ENCODE measurements at places on chromosomes 6 and 20.

- DNase-seq = no peak
Measured at GRCh38 chr6:55210952-55211351, 36.6 kb downstream of the HCRTR2 start.

- DNase-seq = no peak
Measured at GRCh38 chr6:43715056-43715788, 27.6 kb upstream of the MRPS18A start.

DNA sequence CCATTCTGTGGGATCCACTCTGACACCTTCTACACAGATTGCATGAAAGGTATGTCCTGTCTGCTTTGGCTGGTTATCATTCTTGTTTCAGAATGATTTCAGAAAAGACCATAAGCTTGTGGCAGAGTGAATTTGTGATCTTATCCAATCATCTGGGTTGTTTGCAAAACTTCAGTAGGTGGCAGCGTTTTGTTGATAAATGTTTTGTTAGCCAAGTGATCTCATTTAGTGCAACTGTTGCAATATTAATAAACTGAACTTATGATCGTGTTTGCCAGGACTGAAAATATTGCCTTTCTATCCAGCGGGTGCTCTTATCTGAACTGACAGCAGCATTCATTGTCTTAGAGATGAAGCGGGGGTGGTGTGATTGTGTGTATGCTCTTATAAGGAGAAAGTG lies 613.2 kb upstream of the NOX3 start:
- no peak for DNase-seq

DNA sequence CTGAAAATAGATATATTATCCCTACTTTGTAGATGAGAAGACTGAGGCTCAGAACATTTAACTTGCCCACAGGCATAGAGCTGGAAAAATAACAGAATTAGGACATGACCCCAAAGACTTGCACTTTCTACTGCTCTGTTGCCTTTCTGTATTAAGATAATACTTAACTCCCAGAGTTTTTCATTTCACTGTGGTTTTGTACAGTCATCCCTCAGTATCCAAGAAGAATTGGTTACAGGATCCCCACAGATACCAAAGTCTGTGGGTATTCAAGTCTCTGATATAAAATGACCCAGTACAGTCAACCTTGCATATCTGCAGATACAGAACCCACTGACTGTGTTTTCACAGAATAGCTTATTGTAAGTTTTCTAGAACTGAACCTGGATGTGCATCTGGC lies 16.8 kb downstream of the MRS2 start:
- no peak for DNase-seq

DNA sequence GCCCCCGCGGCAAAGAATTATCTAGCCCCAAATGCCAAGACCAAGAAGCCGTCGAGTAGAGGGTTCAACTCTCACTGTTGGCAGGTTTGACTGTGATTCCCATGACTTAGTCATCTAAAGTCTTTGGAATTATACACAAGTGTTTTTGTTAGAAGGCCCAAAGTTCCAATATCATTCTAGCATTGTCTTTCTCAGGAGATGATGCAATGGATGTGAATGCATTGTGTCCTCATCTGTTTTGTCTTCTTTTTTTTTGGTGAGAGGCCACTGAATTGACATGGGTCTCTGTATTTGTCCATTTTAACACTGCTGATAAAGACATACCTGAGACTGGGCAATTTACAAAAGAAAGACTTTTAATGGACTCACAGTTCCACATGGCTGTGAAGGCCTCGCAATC lies 290.5 kb upstream of the ZFP64 start:
- DNase-seq = no peak

- DNase-seq = no peak
Measured at GRCh38 chr6:4103929-4104328, 25.0 kb upstream of the FAM217A start.

DNA sequence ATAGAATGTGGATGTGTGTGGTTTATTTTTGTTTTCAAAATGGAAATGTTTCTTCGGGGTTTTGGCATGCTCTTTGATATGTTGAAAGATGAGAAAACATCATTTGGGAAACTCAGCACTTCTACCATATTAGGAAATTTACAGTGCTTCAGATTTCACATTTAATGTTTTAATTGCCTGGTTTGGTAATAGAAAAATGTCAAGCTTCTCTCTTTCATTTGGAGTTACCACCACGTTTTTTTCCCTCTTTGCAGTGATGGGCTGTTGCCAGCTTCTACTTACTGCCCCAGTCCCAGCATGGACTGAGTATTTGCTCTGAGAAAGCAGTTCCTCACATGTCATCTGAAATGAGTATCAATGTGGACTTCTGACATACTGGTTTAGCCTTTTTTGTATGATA lies 267.7 kb downstream of the PRL start:
- DNase-seq = no peak

DNA sequence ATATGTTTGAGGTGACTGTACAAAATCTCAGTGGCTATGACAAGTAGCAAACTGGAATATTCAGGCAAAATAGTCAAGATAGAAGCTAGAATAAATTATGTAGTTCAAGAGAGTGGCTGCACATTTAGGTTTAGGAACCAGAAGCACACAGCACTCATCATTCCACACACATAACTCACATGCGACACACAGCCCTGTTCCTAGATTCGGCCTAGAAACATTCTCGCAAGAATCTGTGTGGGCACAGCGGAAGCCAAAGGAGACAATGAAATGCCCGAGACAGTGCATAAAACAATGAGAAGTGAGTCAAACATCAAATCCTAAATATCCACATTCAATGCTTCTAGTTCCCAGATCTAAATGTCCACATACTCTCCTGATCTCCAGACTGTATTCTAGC lies 9.5 kb upstream of the SUPT3H start:
- no peak for DNase-seq

DNA sequence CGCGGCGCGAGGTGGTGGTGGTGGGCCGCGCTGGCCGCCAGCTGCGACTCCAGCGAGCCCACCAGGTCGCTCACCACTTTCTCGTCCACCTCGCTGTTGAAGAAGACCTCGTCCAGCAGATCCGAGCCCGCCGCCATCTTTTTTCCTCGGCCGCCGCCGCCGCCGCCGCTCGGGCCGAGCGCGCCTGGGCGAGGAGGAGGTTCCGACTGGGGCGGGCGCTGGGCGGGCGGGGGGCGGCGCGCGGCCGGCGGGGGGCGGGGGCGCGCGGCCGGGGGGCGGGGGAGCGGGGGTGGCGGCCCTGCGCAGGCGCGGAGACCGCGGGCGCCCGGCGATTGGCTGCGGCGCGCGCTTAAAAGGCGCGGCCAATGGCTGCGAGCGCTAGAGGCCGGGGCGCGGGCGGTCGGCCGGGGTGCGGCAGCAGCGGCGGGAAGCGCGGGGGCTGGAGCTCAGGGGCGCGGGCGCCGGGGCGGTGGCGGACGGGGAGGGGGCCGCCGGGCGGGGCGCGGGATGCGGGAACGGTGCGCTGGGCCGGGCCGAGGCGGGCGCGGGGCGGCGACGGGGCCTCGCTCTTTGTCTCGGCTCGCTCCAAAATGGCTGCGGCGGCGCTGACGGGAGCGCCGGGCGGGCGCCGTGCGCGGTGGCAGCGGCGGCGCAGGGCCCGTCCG lies at the start of gene TAF4:
TAF4 (minus strand) TSS at position 208 of the 665 bp plus-strand sequence; CDS start at position 137, 71 bp downstream.
- peak; percentile 40 for DNase-seq

DNA sequence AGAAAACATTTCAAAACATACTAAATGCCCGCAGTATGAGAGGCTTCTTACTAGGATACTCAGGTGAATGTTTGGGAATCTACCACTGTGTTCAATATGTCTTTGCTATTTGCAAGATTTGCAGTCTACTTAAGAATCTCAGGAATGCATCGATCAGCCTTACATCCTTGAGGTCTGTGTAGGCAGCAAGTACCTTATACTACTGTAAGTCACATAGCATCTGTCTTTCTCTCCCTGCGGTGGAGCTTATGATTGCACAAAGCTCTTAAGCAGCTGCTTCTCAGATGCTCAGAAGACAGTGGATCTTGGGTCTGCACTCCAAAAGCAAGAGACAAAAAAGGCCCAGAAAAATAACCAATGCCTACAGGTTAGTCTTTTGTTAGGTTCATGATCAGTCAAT lies 21.4 kb downstream of the PCSK2 start:
- no peak for DNase-seq

- no peak for DNase-seq
Measured at GRCh38 chr6:102438171-102438570, 1044.7 kb downstream of the GRIK2 start.

- DNase-seq = no peak
Measured at GRCh38 chr6:152054441-152054840, 247.0 kb downstream of the ESR1 start.
